NCI-H2107 (cell line): ENCODE measurements at places on chromosomes 7 and 10.

GRCh38 chr10:59093461-59093860 is 83.0 kb upstream of the PHYHIPL start:
- no peak for DNase-seq

GRCh38 chr7:41219276-41219675 is 483.6 kb downstream of the INHBA start:
- no peak for DNase-seq

- DNase-seq: no peak
Measured at GRCh38 chr10:1873661-1874315, 136.5 kb upstream of the ADARB2 start.

DNA sequence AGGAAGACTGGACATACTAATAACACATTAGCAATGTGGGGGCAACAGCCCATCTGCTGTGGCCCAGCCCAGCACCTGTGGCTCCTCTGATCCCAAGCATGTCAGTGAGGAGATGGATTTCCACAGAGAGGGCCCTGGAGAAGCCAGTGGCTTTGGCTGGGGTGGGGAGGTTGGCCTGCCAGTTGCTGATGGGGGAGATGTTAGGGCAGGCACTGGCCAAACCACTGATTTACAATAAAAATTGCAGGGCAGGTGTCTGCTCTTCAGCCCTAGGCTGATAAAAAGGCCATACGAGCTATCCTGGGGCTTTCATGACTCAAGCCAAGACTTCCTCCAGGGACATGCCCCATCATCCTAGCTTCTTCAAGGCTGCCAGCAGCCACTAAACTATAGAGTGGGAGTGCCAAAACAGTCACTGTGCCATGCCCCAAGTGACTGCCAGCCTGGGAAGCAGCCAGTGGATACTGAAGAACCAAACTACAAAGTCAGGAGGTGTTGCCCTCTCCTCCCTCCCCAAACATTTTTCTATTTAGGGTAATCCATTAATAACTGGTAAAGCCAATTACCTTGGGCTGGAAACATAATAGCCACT is 37.8 kb downstream of the DPCD start:
- no peak for DNase-seq

DNA sequence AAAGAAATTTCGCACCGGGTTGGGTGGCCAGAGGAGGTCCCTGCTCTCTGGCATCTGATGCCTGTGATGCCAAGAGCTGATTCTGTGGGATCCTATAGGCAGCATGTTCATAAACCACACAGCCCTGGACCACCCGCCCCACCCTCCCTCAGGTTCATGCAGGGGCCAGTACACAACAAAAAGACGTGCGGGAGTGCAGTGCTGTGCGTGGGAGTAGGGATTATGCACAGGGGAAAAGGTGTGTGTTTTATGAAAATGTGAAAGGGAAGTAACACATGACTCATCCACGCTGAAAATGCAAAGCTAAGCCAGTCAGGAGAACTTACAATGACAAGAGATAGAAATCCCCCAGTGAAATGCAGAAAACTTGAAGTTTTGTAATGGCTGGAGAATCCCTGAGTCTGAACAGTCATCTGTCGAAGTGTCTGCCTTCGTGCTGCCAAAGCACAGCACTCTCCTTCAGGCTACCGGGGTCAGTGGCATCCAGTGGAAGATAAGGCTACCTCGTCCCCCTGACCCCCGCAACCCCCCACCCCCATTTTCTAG is 1.1 kb downstream of the KIAA1217 start:
- no peak for DNase-seq

- no peak for DNase-seq
Measured at GRCh38 chr7:107911981-107912380, 21.0 kb downstream of the DLD start.

DNA sequence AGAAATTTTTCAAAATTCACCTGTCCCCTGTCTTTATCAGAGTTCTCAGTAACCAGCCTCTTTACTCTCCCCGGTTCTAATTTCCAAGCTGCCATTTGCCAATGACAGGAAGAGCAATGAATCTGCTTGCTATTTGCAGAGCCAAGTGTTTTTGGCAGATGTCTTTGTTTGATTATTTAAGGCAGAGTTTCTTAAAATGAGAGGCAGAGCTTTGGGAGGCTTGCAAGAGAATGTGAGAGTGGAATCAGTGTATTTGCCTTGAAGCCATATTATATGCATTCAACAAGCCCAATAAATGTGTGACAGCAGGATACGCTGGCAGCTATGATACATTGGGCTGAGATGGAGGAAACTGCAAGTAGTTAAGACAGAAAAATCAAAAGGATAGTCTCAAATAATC is 196.5 kb downstream of the PHF14 start:
- DNase-seq: no peak

GRCh38 chr7:99193527-99194220 is 14.2 kb downstream of the KPNA7 start:
- no peak for DNase-seq

DNA sequence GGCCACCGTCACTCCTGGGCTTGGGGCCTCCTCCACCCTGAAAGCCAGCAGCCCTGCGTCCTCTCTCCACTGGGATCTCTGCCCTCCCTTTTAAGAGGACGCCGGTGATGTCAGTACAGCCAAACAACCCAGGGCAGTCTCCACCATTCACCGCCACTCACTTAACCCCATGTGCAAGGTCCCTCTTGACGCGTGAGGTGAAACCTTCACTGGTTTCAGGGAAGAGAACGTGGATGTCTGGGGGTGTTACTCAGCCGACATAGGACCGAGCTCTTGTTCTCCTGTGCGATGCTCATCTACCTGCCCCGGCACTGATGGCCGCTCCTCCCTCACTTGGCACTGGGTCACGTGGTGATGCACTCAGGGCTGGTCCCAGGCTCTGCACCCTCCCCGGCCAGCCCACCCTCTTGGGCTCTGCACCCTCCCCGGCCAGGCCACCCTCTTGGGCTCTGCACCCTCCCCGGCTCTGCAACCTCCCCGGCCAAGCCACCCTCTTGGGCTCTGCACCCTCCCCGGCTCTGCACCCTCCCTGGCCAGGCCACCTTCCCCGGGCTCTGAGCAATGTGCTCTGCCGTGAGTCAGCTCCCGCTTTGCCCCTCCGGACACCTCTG is 36.1 kb downstream of the ADGRA1 start:
- no peak for DNase-seq

DNA sequence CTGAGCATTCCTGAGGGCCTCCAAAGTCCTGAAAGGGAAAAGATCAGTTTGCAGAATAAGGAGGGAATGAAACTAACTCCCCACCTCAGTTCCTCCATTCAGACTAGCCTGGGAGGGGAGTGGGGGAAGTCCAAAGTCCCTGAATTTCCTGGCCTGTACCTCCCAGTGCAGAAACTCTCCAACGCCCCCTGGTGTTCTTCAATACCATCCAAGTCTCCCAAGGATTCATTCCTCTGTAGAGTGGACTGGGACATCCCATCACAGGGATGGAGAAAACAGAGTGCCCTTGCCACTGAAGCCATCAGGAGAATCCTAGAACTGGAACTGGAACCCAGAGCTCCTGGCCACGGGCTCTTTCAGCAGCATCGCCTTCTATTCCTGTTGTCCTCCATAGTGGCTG is 1.6 kb upstream of the COL13A1 start:
- DNase-seq: no peak

DNA sequence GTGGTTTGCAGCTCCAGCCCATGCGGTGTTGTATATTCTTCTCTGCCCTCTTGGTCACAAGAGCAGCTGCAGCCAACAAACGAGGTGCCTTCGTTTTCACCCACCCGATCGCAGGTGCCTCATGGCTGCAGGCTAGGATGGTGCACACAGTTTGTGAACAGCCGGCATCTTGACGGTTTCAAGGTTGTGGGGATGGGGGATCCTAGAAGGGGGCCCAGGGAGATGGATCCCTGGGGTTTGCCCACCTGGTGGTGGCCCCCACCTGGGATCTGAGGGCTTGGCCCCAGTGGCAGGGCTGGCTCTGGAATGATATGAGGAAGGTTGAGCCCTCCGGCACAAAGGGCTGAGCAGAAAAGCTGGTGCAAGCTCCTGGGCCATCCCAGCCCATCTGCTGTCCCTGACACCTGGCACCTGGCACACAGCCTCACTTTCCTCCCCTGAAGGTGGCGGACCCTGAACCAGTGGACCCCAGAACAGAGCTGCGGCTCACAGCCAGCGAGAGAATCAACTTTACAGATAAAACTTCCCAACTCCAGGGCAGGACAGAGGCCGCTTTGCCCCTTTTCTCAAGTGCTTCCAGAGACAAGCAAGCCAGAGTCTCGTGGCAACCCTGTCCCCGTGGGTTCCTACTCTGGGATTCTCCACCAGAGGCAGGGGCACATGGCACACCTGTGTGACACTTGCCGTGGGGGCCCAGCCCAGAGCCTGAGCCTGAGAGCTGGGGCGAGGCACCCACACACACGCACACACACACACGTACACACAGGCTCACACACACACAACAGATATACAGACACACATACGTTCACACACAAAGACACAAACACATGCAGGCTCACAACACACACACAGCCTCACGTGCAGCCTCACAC is 177.3 kb upstream of the PPP2R2D start:
- DNase-seq: no peak

- no peak for DNase-seq
Measured at GRCh38 chr7:21707566-21707965, 164.7 kb downstream of the DNAH11 start.

DNA sequence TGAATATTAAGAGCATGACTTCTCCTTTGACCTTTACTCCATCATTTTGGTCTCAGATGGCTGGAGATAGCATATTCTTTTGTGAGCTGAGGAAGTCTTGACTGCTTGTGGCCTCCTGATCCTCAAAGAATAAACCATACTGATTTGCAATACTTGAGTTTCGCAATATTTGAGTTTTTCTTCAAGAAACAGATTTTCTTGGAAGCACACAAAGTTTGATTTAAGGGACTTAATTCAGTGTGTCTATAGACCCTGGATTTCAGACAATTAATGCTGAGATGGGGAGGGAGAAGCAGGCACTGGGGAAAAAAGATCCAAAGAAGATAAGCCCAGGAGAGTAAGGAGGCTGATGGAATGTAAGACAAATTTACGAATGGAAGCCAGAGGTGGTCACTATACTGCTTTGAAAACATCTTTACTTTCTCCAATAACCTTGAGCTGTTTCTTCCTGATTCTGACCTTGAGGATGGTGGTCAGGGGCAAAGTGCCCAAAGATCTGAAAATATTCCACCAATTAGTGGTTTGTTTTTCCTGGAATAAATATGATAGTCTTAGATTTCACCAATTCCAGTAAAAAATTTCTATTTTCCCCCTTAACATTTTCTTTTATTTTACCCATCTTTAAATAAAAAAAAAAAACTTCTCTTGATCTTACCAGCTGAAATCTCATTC is 7.5 kb downstream of the EPDR1 start:
- no peak for DNase-seq

GRCh38 chr10:15725603-15726002 is 5.9 kb upstream of the ITGA8 start:
- no peak for DNase-seq

- DNase-seq: no peak
Measured at GRCh38 chr7:40538281-40538680, 403.5 kb downstream of the SUGCT start.

- no peak for DNase-seq
Measured at GRCh38 chr10:112721080-112721698, 228.9 kb upstream of the TCF7L2 start.

DNA sequence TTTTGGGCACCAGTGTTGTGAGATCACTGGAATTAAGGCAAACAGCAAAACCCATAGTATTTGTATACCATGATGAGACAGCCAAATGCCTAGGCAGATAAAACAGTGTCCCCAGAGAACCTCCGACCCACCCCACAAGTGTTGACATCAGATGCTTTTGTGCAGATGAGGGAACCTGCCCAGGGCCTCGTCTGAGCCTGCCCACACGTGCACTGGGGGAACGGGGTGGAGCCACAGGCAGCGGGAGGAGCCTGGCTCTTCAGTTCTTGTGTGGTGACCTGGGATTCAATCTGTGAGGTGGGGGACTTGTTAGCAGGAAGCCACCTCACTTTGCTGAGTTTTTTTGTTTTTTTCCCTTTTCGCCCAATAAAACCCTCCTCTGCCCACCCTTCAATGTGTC is 33.4 kb upstream of the OPTN start:
- DNase-seq: no peak

DNA sequence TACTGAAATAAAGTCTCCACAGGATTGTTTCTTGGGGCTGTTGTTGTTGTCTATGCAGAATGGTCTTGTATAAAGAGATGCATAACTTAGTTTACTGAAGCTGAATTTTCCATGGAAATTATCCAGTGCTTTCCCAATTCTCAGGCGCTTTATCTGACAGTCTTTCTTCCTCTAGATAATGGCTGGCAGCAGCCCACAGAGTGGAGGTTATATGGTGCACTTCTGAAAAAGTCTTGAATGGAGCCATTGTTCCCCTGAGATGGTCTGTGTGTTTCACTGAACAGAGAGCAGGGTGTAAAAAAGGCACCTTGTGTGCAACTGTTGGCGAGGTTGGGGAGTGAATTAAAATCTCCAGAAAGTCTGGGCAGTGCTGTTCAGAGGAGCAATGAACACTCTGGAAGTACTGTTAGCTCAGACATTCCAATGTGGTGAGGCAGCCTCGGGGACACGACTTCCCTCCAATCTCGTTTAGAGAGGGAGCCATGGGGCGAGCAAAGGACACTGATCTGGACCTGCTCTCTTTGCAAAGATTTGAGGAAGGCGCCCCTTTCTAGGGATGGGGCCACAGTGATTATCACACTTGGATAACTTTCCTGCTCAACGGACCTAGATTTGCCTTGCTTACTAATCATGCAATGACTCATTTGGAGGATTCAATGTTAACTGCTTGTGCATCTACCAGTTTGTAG is 2.0 kb upstream of the PLCE1 start:
- no peak for DNase-seq

GRCh38 chr7:151018421-151019129 is 5.7 kb downstream of the ATG9B start:
- DNase-seq: no peak

DNA sequence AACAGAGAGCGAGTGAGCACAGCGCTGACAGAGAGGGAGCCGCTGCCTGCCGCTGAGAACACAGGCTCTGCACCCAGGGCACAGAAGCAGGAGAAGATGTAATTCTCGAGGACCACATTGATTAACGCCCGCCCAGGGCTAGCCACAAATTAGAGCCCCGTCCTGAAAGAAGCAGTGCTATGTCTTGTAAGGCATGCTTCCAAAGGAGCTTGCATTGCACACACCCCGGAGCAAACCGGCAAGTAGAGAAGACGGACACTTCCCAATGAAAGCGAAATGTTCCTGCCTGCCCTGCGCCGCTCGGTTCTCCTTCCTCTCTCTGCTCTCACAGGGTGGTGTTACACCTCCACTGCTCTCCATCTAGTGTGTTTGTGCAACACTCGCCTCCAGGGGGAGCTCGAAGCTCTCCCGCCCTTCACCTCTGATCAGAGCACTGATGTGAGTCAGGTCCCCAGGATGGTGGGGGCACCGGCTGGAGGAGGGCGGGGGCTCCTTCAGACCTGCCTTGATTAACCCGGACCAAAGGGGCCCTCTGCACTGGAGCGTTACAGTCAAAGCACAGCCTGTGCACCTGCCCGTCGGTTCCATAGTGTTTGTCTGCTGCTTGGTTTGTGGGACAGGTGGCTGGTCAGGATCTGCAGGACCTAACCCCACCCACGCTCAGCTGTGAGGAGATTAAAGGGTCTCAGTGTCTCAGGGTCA is 316.5 kb downstream of the ADARB2 start:
- peak; percentile 61 for DNase-seq

DNA sequence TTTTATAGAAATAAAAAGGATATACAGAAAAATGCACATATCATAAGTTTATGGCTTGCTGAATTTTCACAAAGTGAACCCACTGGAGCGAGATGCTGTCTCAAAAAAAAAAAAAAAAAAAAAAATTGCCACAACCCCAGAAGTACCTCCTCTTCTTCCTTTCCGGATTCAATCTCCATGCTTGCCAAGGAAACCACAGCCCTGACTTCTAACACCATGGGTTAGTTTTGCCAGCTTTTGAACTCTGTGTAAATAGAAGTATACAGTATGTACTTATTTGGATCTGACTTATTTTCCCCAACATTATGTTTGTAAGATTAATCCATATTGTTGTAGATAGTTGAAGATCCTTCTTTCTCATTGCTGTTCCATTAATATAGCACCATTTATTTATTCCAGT is 40.0 kb downstream of the FANK1 start:
- DNase-seq: no peak
